ENCODE measurements at places on chromosomes 7 and 10. TPM values are rescaled to one million over a fixed set of nuclear protein-coding genes. Genes with fewer than 3 reads are reported as not detected.

The PTF1A gene
- 0.11 TPM for total RNA-seq

The KNDC1 gene
- total RNA-seq = 26.6 TPM

GRCh38 chr10:122878799-122879338 is 512 bp downstream of the FAM24B start:
- no peak overlapping the region for H3K27ac ChIP-seq
- H3K4me1 ChIP-seq = peaks cover 65% of the 10 kb centered on the region
- peaks cover 33% of the 10 kb centered on the region for H3K27me3 ChIP-seq

DNA sequence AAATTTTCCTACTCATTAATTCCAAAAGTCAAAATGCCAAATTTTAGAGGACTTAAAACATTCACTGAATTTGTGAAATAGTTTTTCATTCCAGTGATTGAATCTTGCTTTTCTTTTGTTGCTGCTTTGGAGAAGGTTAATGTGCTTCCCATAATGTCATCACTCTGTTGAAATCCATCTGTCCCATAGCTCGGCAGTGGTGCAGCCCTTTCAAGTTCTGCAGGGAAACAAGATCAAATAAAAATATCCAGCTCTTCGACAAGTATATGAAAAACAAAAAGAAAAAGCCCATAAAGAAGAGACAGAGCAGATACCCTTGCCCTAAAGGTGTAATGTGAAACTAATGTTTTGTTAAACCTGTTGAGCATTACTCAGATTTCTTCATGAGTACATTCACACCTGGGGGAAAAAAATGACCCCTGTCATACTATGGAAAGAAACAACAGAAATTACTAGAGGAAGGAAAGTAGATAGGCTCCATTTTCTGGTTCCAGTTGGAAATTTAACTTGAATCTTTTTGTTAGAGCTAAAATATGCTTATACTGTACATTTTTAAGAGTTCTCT is 35.1 kb downstream of the AGR3 start:
- no peaks in the 10 kb centered on the region for H3K27me3 ChIP-seq
- H3K36me3 ChIP-seq = no peaks in the 10 kb centered on the region
- no peak overlapping the region for H3K27ac ChIP-seq
- DNase-seq = no peak
- no peak overlapping the region for H3K4me3 ChIP-seq
- peaks cover 6% of the 10 kb centered on the region for H3K4me1 ChIP-seq

DNA sequence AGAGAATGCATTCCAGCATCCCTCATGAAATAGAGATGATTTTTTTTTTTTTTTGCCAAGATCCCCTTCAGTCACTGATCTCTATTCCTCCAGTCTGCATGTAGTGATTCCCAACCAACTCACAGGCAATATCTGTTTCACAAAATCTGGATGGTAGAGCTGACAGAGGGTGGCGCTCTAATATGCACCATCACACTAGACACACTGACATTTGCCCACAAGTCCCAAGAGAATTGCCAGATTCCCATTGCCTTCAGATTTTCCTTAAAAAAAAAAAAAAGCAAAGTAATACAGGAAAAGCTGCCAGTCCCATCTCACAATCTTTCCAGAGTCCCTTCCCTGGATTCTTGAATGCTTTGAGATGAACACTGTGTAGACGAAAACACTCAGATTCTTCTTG is 301.0 kb downstream of the SORCS1 start:
- no peak overlapping the region for H3K27ac ChIP-seq
- DNase-seq = peak; percentile 36
- 0 out of 2 replicates have a peak, but pooled peaks cover 2% of the 10 kb centered on the region for H3K27me3 ChIP-seq
- peaks cover 7% of the 10 kb centered on the region for H3K36me3 ChIP-seq

- no peaks in the 10 kb centered on the region for H3K36me3 ChIP-seq
- 0 out of 2 replicates have a peak overlapping the region, but pooled peaks have one; percentile 7 for H3K27ac ChIP-seq
- no peaks in the 10 kb centered on the region for H3K27me3 ChIP-seq
- H3K4me1 ChIP-seq = peaks cover 26% of the 10 kb centered on the region
- DNase-seq = no peak
These were observed 145.2 kb upstream of the ANK3 start for GRCh38 chr10:60534761-60535389.

- no peak overlapping the region for H3K27ac ChIP-seq
- peaks cover 7% of the 10 kb centered on the region for H3K4me1 ChIP-seq
- H3K36me3 ChIP-seq = no peaks in the 10 kb centered on the region
These were observed 329.5 kb downstream of the CRPPA start for GRCh38 chr7:16091701-16092310.
